H1 (cell line): ENCODE measurements at places on chromosomes 11 and 22. TPM values are rescaled to one million over a fixed set of nuclear protein-coding genes. Genes with fewer than 3 reads are reported as not detected.

DNA sequence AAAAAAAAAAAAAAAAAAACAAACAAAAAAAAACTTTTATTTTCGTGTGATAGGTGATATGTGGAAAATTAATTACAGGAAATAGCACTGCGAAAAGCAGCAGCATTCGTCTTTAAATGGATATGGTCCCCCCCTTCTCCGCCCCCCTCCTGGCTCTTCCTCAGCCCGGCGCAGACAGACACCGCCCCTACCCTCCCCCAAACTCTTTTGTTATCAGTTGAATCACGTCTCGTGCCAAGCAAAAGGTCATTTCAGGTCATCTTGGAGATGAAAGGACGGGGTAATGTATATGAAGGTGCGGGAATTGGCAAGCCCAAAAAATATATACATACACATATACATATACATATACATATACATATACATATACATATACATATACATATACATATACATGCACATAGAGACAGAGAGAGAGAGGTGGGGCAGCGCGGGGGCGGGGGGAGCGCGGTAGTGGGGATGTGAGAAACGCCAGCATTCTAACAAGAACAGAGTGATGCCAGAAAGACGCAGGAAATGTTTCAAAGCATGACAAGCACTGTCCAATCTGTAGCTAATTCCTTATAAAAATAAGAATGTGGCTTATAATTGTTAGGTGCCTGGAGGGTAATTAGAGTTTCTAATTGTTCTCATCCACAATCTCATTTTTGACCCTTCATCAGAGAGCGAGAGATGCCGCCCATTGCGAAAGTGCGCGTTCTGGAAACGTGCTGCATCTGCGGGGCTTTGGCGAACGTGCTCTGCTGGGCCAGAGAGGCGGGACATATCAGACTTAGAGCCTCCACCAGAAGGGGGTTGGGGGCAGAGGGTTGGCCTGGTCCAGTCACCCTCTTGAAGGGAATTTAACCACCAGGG, 214.5 kb upstream of the UBASH3B start:
- DNase-seq = peak; percentile 54

- DNase-seq = no peak
Measured at GRCh38 chr22:42895087-42895486, 38.0 kb upstream of the ARFGAP3 start.

GRCh38 chr11:17476317-17477083, at the start of gene ABCC8:
TSS of gene ABCC8 (minus strand) at chr11:17476845. CDS start at chr11:17476776, 69 bp downstream.
- DNase-seq = no peak

KLHL35 gene
- 0.41 and 0.64 TPM in 2 replicates for polyA plus RNA-seq

DNA sequence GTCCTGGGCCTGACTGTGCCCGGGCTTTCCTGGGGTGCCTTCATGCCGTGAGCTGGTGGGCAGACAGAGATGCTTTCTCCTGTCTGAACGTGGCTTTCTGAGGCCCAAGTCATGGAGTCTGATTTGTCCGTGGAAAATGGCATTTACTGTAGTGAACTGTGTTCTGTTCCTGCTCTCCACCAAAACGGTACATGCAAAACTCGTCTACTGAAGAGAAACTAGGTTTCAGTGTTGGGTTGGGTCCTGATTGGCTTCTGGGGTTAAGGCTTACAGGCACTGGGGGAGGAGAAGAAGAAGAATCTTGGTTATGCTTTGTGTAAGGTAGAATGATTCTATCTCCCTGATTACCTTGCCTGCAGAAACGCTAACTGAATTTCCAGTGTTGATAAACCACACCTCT, 541.7 kb downstream of the NTM start:
- no peak for DNase-seq

- DNase-seq = no peak
Measured at GRCh38 chr22:25569983-25570382, 5.5 kb downstream of the GRK3 start.

DNA sequence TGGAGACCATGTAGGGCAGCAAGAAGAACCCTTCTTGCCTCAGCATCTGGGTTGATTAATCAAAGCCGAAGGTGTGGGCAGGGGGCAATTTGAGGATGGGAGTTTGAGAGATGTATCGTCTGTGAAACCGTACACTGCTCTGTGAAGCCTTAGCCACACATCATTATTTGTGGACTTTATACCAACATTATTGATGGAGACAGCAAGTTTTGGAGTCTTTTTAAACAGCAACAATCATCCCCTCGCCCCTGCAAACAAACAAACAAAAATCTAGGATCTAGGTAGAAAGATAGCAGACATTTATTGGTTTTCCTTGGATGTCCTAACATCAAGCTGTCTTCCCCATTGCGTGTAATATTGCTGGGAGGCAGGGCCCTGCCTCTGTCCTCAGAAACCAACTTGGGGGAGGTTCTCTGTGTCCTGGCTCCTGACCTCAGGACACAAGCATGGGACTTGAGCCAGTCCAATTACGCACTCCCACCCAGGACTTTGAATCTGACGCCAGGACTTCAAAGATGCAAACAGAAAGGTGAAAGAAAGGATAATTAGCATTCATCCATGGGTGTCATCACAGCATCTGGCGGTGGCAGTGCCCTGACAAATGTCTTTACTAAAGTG, 61.6 kb upstream of the PLET1 start:
- no peak for DNase-seq

DNA sequence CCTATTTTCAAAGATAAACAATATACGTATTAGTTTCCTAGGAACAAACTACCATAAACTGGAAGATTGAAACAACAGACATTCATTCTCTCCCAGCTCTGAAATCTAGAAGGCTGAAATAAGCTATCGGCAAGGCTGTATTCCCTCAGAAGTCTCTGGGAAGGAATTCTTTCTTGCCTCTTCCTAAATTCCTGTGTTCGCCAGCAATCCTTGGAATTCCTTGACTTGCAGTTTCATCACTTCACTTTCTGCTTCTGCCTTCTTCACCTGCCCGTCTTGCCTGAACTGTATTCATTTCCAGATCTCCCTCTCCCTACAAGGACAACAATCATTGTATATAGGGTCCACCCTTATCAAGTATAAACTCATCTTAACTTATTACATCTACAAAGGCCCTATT, 17.7 kb upstream of the PRDM10 start:
- DNase-seq = no peak

GRCh38 chr11:58844361-58845005, at the start of gene GLYATL2:
TSS of gene GLYATL2 (minus strand) at chr11:58844704. CDS start at chr11:58839612, 5,092 bp downstream.
- DNase-seq = no peak

OR51E2 gene
- polyA plus RNA-seq = not detected in 2 replicates

PTGDR2 gene
- 0.20 and 0.25 TPM in 2 replicates for polyA plus RNA-seq

- no peak for DNase-seq
Measured at GRCh38 chr11:77542296-77542695, 47.5 kb upstream of the AQP11 start.

CASP12 gene
- not detected in 2 replicates for polyA plus RNA-seq

ATP5MG gene
- 322 and 464 TPM in 2 replicates for polyA plus RNA-seq

SCUBE2 gene
- polyA plus RNA-seq = 0.29 and 1.1 TPM in 2 replicates

- no peak for DNase-seq
Measured at GRCh38 chr11:132205496-132205895, 835.1 kb downstream of the NTM start.

GDPD4 gene
- polyA plus RNA-seq = not detected in 2 replicates

OR10AG1 gene
- polyA plus RNA-seq = not detected in 2 replicates

- DNase-seq = peak; percentile 29
Measured at GRCh38 chr11:124896821-124897391, 759 bp downstream of the ROBO4 start.

PNPLA3 gene
- 17.5 and 21.0 TPM in 2 replicates for polyA plus RNA-seq

MOGAT2 gene
- not detected in 2 replicates for polyA plus RNA-seq

HEPN1 gene
- not detected in 2 replicates for polyA plus RNA-seq

DNA sequence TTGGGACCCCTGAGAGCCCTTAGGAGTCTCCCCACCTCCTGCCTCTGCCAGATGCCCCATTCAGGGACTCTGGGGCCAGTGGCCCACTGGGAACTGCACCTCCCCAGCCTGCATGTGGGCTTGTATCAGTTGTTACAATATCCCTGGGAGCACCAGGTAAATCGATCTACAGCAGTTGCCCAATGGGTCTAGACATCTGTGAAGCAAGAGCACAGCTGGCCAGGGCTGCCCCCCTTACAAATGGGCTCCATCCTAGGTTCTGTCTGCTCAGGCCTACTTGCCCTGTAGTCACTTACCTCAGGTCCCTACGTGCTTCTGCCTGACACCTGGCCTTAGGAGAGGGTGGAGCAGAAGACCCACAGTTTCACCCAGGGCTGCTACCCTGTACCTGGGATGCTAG, 62.7 kb downstream of the HIRA start:
- DNase-seq = no peak

DNA sequence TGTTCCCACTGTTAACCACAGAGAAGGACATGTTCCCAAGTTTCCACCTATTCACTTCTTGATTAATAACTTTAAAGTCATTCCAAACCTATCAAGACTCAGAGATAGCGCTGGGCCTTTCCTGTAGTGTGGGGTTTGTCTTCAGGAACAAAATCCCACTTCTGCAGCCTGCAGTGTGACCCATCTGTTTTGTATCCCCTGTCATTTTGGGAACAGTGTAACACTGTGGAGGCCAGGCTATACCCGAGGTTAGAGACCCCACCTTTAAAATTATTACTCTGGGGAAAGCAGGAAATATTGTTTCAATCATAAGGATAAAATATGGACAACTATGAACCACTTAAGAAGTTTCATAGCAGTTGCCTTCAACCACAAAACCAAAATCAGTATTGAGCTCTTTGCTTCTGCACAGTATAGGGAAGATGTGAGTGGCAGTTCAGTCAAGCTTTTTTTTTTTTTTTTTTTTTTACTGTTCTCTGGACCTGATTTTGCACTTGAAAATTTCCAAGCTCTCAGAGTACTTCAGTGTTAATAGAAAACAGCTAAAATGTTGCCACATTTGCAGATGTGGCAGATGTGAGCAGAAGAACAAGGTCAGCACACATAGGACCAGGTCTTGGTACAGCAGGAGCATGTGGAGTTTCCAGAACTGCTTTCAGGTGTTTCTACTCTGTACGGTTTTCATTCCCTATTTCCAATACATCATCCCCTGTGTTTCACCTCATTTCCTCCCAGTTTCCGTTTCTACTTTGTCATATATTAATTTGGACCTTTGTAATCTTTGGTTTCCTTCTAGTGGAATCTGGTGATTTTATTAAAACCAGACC, 121.5 kb downstream of the MAML2 start:
- DNase-seq = no peak

DNA sequence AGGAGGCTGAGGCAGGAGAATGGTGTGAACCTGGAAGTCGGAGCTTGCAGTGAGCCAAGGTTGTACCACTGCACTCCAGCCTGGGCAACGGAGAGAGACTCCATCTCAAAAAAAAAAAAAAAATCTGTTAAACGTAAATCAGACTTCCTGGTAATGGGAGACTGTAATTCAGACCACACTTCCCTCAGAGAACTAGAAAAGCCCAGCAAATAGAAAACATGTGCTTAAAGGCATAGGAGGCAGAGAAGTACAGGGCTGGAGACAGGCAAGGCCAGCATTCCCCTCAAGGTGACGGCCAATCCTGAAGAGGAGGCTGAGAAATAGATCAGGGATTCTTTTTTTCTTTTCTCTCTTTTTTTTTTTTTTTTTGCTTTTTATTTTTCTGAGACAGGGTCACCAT, 8.2 kb downstream of the GGT5 start:
- DNase-seq = no peak

PRDM11 gene
- 3.6 and 5.6 TPM in 2 replicates for polyA plus RNA-seq

DNA sequence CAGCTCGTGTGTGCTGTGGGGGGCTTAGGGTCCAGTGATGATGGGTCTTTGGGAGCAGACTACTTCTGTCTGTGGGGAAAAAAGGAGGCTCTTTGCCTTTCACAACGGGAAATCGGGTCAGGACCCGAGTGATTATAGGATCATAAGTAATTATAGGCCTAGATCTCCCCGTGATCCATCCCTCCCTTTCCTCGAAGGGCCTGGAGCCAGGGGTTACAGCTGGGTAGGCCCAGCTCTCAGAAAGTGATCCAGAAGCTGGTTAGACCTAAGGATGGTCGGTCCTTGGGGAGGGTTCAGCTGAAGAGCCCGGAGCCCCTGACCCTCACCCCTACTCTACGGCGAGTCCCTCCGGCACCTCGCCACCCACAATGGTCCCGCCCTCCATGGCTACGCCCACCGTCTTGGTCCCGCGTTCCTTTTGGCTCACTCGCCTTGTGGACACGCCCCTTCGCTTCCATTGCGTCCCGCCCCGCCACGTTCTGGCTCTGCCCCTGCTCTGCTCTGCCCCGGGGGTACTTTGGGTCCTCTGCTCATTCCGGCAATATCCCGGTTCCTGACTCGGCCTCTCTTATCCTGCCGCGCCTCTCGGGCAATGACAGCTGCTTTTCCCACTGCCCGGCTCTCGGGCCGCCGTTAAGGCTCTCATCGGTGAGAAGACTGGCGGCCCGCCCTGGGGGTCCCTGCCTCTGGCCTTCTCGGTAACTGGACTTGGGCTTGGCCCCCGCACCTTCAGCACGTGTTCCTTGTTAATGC, 5.0 kb downstream of the IGSF22 start:
- peak; percentile 75 for DNase-seq

DNA sequence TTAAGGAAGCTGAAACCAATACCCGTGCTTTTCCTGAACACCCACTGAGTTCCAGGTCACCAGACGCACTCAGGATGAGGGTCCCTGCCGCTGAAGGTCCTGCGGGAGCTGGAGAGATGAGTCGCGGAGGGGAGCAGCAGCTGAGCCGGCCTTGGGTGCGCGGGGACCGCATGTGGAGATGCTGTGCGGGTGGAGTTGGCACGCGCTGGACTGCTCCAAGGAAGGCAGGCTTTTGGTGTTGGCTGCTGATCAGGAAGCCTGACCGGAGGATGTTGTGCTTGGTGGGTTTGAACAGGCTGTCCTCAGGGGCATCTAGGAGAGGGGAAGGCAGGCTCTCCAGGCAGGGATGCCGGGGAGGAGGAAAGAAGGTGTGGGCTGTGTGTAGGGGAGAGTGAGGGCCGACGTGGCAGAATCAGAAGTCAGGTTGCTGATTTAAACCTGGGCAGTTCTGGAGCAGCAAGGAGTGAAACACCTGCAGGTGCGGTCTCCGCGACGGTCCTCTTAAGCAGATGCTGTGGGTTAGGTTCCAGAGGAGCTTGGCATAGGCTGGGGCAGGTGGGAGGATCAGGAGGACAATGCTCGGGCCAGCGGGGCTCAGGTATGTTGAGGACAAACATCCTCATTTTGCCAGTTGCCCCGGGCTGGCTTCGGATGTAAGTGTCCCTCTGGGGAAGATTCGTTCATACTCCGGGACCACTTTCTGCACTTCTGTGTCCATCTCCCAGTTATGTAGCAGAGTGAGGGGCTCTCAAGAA, 197.5 kb upstream of the B3GAT1 start:
- peak; percentile 36 for DNase-seq

- DNase-seq = no peak
Measured at GRCh38 chr11:68090287-68090686, 30.9 kb downstream of the CHKA start.

DNA sequence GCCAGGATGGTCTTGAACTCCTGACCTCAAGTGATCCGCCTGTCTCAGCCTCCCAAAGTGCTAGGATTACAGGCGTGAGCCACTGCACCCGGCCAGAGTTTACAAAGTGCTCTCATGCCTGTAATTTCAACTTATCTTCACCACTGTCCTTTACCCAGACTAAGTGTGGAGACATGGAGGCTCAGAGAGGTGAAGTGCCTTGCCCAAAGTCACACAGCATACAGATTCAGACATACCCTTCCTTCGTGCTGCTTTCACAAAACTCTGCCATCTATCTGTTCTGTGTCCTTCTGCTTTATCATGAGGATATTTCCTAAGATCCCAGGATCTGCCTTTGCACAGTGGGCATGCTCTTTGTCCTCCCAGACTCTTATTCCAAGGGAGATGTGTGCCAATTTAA, 143.6 kb upstream of the SYT13 start:
- no peak for DNase-seq

TMEM109 gene
- 27.3 and 29.9 TPM in 2 replicates for polyA plus RNA-seq
